ENCODE measurements at places on chromosomes 16 and 17. TPM values are rescaled to one million over a fixed set of nuclear protein-coding genes. Genes with fewer than 3 reads are reported as not detected.

DNA sequence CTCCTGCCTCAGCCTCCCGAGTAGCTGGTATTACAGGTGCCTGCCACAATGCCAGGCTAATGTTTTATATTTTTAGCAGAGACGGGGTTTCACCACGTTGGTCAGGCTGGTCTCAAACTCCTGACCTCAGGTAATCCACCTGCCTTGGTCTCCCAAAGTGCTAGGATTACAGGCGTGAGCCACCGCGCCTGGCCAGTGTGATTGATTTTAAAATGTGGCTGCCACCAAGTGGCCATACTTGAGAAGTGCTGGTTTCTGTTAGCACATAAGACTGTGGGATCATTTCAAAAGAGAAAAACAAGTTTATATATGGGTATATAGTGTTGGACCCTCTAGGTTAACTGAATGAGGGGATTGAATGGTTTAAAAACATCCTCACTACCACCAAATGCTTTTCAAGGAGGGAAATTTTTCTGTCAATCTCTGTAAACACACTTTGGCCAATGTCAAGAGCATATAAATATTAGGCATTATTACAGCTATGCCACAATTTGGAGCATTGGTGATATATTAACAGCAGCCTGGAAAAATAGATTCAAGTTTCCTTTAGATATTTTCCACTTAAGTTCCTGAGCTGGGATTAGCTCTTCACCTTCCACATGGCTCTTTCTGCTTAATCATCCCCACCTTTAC, 13.5 kb upstream of the DHRS13 start:
- H3K27ac ChIP-seq: peak overlapping the region; percentile 67
- no peak for DNase-seq
- peaks cover 9% of the 10 kb centered on the region for H3K4me1 ChIP-seq
- no peak overlapping the region for H3K4me3 ChIP-seq

DNA sequence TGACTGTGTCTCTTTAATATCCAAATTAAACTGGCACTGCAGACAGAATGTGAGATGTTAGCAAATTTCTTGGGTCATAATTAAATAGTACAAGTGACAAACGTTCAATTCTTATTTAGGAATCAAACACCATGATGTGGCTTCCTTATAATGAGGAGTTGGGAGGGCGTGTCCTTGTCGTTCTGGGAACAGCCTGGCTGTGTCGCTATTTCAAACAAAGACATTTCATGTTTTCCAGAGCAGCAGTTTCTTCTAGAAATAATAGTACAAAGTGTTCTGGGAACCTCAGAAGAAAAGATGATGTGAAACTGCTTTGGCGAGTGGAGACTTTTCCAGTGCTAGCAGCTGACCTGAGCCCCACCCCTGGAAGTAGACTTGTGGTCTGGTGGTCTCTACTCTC, 301.7 kb upstream of the N4BP1 start:
- peaks cover 7% of the 10 kb centered on the region for H3K27me3 ChIP-seq
- no peak overlapping the region for H3K27ac ChIP-seq
- no peak for DNase-seq
- no peaks in the 10 kb centered on the region for H3K4me1 ChIP-seq

DNA sequence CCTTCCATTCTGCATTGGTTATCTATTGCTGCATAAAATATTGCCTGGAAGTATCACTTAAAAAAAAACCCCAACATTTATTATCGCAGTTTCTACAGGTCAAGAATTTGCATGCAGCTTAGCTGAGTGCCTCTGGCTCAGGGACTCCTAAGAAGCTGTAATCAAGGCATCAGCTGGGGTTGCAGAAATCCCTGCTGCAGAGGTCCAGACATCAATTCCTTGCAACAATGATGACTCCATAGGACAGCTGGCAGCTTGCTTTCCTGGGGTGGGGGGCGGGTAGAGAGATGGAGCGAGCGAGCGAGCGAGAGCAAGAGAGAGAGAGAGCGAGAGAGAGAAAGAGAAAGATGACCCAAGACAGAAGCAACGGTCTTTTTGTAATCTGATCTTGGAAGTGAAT, 308.1 kb downstream of the HAPSTR1 start:
- H3K27ac ChIP-seq: no peak overlapping the region
- H3K27me3 ChIP-seq: no peaks in the 10 kb centered on the region
- no peaks in the 10 kb centered on the region for H3K36me3 ChIP-seq
- H3K4me3 ChIP-seq: no peak overlapping the region
- DNase-seq: no peak

DNA sequence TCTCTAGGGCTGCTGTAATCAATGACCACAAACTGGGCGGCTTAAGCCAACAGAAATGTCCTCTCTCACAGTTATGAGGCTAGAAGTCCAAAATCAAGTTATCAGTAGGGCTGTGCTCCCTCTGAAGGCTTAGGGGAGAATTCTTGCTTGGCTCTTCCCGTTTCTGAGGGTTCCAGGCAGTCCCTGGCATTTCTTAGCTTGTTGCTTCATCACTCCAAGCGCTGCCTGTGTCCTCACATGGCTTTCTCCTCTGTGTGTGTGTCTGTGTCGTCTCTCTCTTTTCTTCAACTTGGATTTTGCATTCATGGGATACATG, 13.7 kb upstream of the CDC42EP4 start:
- no peaks in the 10 kb centered on the region for H3K36me3 ChIP-seq
- no peak overlapping the region for H3K27ac ChIP-seq
- H3K4me1 ChIP-seq: no peaks in the 10 kb centered on the region
- no peak for DNase-seq
- H3K27me3 ChIP-seq: peaks cover 34% of the 10 kb centered on the region

TLCD3B gene
- total RNA-seq: not detected

DNA sequence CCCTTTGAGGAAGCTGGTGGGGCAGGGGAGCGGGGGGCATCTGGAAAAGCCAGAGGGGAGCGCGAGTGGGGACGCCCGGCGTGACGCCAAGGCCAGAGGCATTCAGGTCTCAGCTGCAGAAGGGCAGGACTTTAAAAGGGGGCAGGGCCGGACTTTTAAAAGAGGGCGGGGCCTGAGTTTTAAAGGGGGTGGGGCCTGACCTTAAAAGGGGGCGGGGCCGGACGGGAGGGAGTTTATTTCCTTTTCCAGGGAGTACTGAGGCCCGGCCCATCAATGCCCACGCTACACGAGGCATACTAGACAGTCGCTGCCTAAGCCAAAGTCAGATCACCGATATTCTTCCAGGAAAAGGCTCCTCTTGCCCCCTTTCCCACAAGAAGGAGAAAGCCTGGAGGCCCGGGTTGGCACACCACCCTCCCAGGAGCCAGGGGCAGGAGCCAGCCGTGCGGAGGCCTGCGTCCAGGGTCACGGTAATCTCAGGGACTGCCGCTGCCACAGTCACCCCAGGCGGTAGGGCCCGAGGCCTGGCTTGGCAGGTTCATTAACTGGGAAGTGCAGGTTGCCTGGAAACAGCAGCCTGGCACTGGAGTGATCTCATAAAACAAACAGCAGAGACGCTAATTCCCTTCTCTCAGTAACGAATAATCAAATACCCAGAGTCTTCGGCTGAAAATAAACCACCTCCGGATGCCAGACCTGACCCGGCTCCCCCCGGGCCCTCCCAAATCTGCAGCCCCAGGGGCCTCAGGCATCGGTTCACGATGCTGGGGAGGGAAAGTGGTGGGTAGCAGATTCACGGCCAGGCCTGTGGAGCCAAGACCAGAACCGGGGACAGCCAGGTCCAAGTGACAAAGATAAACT, 90.7 kb downstream of the TIMM22 start:
- DNase-seq: no peak
- no peaks in the 10 kb centered on the region for H3K27me3 ChIP-seq
- no peak overlapping the region for H3K4me3 ChIP-seq
- H3K4me1 ChIP-seq: peaks cover 2% of the 10 kb centered on the region
- H3K27ac ChIP-seq: no peak overlapping the region
- H3K36me3 ChIP-seq: peaks cover 2% of the 10 kb centered on the region

MC1R gene
- 13.8 TPM for total RNA-seq

DNA sequence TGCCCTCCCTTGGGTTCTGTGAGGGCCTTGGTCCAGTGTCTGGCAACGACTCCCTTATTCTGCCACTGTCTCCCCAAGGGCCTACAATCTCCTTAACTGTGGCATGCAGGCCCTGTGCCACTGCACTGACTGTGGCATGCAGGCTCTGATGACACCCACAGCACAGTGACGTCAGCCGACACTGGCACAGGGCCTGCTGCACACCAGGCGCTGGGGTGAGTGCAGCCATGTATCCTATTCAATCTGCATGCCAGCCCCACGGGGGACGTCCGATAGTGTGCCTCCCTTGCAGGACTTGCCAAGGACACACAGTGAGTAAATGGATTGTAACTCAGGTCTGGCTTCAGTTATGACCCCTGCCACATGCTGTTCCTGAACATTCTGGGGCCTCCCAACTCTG, 39.8 kb upstream of the RASD1 start:
- H3K27me3 ChIP-seq: no peaks in the 10 kb centered on the region
- peaks cover 4% of the 10 kb centered on the region for H3K4me1 ChIP-seq
- H3K36me3 ChIP-seq: no peaks in the 10 kb centered on the region
- no peak overlapping the region for H3K27ac ChIP-seq
- DNase-seq: no peak

EIF1 gene
- total RNA-seq: 2,697 TPM

ZG16 gene
- not detected for total RNA-seq

DNA sequence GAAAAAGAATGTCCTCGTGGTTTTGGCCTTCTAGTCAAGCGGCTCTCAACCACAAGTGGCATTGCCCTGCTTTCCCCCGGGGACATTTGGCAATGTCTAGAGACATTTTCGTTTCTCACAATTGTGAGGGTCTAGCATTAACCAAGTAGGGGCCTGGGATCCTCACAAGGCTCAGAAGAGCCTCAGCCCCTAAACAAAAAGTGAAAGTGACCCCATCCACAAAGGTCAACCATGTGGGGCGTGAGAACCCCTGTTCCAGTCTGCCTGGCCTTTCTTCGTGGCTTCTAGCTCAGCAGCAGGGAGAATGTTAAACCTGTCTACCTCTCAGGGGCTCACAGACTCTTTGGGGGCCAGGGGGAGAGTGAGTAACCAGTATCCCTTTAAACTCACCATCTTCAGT, 4.8 kb upstream of the RPL38 start:
- no peak for DNase-seq
- peaks cover 62% of the 10 kb centered on the region for H3K27me3 ChIP-seq
- peaks cover 3% of the 10 kb centered on the region for H3K36me3 ChIP-seq

CCL17 gene
- not detected for total RNA-seq

DNA sequence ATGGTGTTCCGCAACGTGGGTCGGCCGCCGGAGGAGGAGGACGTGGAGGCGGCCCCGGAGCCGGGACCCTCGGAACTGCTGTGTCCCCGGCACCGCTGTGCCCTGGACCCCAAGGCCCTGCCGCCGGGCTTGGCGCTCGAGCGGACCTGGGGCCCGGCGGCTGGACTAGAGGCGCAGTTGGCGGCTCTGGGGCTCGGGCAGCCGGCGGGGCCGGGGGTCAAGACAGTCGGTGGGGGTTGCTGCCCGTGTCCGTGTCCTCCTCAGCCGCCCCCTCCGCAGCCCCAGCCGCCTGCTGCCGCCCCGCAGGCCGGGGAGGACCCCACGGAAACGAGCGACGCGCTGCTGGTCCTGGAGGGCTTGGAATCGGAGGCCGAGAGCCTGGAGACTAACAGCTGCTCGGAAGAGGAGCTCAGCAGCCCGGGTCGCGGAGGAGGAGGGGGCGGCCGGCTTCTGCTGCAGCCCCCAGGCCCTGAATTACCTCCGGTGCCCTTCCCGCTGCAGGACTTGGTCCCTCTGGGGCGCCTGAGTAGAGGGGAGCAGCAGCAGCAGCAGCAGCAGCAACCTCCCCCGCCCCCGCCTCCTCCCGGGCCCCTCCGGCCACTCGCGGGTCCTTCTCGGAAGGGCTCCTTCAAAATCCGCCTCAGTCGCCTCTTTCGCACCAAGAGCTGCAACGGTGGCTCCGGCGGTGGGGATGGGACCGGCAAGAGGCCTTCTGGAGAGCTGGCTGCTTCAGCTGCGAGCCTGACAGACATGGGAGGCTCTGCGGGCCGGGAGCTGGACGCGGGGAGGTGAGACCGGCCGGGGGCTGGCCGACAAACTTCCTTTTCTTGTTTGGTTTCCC, 821 bp downstream of the SOCS7 start:
- H3K27me3 ChIP-seq: no peaks in the 10 kb centered on the region
- H3K27ac ChIP-seq: no peak overlapping the region
- peaks cover 37% of the 10 kb centered on the region for H3K4me1 ChIP-seq
- no peaks in the 10 kb centered on the region for H3K36me3 ChIP-seq
- H3K4me3 ChIP-seq: peak overlapping the region; percentile 95

DNA sequence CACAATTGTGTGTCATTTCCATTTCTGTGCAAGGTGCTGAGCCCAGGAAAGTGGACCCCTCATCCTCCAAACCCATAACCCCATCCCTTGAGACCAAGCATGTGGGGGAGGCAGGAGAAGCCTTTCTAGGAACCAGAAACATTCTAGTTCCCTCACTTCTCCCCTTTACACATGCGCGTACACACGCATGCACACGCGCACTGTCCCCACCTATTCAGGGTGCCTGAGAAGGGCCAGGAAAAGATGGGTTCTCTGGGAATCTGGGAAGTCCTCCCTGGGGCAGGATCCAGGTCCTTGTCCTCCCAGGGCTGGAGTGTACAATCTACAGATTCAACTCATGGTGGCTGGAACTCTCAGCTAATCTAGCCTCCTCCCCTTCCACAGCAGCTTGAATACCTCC, 2.4 kb downstream of the PPY start:
- H3K27ac ChIP-seq: no peak overlapping the region
- no peak overlapping the region for H3K4me3 ChIP-seq
- H3K36me3 ChIP-seq: no peaks in the 10 kb centered on the region
- H3K4me1 ChIP-seq: peaks cover 8% of the 10 kb centered on the region

ASGR1 gene
- total RNA-seq: 0.42 TPM

DNA sequence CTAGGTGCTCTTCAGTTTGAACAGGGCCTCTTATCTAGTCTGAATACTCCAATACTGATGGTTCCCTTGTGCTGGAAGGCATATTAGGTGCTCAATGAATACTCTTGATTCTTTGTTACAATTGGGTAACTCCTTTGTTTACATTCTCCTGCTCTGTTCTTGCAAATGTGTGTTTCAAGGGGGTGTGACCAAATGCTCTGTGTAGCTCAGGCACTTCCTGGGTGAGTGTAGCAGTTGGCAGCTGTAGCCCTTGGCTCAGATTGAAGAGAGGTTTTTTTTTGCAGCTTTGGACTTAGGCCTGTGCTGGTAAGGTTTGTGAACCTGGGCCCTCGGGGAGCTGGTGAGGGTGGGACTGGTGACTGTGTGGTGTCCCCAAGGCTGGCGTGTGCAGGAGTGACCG, 20.2 kb downstream of the TBCD start:
- DNase-seq: no peak
- peaks cover 4% of the 10 kb centered on the region for H3K4me1 ChIP-seq
- H3K36me3 ChIP-seq: peaks cover 4% of the 10 kb centered on the region
- H3K4me3 ChIP-seq: no peak overlapping the region
- no peak overlapping the region for H3K27ac ChIP-seq

CA7 gene
- not detected for total RNA-seq

- H3K36me3 ChIP-seq: peaks cover 2% of the 10 kb centered on the region
- no peak overlapping the region for H3K4me3 ChIP-seq
- H3K4me1 ChIP-seq: peaks cover 10% of the 10 kb centered on the region
- DNase-seq: no peak
- H3K27me3 ChIP-seq: no peaks in the 10 kb centered on the region
- H3K27ac ChIP-seq: no peak overlapping the region
These were observed 120.2 kb upstream of the HLF start for GRCh38 chr17:55144518-55144917.

WWP2 gene
- total RNA-seq: 60.6 TPM

HCRT gene
- not detected for total RNA-seq

NGFR gene
- total RNA-seq: 0.52 TPM
